ENCODE measurements at places on chromosomes 7 and 10.

DNA sequence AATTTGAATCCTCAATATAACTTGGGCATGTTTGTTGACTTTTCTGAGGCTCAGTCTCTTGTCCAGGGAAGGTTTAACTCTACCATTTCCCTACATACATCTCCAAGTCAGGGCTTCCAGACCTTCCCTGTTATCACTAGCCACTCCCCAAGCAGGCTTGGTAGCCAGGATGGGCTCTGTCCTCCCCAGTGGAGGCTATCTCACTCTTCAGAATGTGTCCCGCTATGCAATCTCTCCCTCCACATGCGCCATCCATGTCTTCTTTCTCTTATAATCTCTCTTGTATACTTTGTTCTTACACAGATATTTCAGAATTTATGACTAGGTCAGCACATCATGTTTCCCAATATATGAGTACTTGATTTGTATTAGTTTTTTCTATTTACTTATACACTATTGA, 310.4 kb downstream of the HGF start:
- DNase-seq = no peak

GRCh38 chr7:45021604-45022296, 21.7 kb downstream of the CCM2 start:
- DNase-seq = peak; percentile 71

DNA sequence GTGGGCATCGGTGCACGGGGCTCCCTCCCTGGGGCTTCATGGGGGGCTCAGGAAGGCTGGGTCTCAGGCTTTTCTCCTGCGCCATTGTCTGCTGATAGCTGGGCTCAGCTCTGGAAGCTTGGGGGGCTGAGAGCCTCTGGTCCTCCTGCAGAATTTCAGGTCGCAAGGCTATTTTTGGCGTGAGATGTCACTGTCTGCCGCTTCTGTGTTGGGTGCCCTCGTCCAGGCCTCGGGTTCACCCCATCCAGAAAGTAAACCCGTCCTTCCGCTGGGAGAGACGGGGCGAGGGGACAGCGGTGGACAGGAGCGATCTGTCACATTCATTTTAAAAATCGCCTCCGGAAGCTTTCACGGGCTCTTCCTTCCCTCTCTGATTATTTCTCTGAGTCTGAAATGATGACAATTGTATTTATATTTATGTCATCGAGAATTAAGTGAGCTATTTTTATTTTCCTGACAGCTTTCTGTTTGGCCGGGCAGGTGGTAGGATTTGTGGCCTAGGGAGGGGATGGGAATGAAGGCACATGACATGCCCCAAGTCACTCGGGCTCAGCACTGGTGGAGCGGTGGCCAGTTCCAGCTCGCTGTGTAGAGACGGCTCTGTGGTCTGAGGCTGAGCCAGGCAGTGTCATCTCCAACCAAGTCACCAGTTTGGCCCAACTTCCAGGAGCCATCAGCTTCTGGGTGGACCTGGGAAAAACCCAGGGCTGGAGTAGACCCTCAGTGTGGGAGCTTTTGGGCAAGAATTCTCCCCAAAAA, 40.7 kb upstream of the AP5Z1 start:
- peak; percentile 38 for DNase-seq

DNA sequence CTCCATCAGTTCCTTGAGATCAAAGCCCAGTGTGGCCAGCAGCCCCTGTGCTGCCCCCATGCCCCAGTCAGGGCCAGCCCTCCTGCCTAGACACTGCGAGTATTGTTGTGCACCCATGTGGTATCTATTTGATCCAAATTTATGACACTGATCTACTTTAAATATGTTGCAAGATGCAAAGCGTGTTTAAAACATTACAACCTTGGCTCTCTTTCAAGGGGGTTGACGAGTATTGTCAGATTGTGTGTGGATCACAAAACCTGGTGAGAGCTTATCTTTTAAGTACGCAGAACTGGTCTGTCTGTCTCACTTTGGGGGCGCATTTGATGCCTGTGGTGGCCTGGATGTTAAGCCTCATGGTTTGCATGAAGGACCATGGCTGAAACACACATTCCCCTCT, 108.9 kb downstream of the COL13A1 start:
- DNase-seq = no peak

DNA sequence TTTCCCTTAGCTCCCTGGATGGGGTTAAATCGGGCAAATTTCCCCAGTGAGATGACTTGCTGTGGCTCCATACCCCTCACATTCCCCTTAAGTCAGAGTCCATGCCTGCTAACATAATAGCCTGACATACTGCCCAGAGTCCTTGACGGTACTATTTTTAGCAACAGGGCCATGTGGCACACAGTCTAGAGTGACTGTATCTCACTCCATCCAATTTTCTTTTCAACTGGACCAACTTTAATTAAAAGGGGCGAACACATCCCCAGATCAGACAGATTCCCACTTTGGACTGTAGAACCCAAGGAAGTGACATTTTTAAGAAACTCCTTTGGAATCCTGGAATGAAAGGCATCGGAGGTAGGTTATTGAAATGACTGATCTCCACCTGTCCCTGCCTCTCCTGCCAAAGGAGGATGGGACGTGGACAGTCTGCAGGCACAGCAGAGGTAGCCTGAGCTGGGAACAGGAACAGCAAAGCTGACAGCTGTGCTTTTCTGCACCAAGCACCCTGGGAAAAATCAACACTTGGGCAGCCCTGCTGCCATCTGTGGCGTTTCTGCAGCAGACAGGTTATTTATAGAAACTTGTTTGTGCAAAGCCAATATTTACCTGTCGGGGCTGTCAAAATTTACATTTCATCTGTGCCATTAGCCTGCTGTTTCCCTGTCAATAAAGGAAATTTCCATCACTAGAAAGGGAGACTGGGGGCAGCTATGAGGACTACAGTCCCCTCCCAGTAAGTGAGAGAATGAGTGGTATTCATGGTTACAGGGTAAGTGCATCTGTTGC, 221.5 kb upstream of the AOAH start:
- DNase-seq = no peak

DNA sequence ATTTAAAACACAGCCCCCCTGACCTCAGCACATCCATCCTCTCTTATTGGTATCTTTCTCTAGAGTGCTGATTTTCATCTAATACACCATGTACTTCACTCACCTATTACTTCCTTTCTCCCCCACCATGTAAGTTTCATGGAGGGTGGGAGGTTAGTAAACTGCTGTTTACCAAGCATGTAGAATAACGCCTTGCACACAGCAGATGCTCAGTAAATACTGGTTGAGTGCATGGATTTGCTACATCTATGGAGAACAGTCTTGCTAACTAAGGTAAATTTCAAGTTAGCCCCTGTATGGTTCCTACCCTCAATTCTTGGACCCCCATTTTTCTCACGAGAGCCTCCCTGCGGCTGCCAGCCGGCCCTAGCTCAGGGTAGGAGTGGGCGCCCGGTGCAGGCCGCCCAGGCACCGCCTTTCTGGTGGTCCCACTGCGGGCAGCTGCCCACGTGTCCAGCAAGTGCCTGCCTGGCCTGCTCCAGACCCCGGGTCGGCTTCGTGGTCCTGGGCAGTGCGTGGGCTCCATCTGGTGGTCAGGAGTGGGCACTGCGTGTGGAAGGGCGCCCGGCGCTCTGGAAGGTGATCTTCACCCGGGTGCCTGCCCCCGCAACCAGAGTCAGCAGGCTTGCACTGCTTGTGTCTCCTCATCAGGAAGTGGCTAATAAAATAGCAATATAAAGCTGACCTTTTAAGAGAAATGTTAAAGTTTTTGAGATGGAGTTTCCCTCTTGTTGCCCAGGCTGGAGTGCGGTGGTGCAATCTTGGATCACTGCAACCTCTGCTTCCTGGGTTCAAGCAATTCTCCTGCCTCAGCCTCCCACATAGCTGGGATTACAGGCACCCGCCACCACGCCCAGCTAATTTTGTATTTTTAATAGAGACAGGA, 63.4 kb upstream of the DNAJB6 start:
- peak; percentile 43 for DNase-seq

DNA sequence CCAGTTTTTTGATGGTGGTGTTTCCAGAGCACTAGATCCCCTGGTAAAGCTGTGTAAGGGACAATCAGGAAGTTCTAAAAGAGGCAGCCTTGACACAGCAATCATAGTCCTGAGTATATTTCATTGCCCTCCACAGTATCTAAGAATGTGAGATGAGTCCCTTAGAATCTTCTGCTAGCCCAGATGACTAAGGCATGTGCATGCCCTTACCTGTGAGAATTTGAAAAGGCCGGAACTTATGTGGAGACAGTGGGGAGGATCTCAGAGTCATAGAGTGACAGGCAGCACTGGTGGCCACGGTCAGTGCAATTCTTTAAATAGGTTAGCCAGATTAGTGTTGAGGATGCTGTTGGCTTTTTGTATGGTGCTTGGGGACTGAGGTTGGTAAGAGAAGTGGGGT, 361.4 kb upstream of the VSTM2A start:
- DNase-seq = no peak

DNA sequence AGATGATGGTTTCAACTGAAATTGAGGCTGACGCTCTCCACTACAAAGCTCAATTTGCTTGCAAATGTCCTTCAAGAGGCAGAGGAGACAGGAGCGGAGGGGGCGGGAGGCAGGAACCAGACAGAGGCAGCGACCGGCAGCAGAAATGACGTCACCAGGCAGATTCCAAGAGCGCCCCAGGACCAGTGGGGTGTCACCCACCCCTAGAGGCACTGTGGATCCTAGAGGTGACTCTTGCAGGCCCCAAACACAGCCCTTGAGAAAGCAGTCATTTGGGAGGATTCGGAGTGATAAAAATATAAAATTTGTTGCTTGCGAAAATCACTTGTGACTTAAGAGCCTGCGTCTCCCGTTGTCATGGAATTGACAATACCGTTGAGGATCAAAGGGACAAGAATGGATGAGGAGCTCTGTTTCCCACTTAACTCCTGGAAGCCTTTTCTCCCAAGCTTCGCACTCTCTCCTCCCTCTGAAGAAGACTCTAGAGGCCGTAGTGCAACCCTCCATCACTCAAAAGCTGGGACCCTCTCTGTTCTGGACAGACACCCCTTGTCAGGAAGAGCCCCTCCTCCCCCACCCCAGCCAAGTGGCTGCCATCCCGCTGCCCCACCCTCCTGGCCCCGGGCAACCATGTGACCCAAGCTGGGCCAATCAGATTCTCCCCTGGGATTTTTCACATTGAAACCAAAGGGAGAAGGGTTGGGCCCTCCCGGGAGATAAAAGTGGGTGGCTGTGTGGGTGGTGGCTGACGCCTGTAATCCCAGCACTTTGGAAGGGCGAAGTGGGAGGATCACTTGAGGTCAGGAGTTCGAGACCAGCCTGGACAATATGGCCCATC, 16.3 kb upstream of the SLC29A4 start:
- DNase-seq = no peak

GRCh38 chr10:100318207-100318606, 11.8 kb downstream of the PKD2L1 start:
- no peak for DNase-seq

GRCh38 chr10:124173298-124173900, 80.0 kb upstream of the CHST15 start:
- no peak for DNase-seq

GRCh38 chr10:77552252-77552651, 85.4 kb downstream of the KCNMA1 start:
- DNase-seq = no peak

GRCh38 chr7:122315507-122316466, 11.2 kb upstream of the FEZF1 start:
- no peak for DNase-seq

GRCh38 chr10:79047584-79047874, 21.2 kb upstream of the ZMIZ1 start:
- no peak for DNase-seq

GRCh38 chr7:149023662-149024061, 4.6 kb downstream of the PDIA4 start:
- no peak for DNase-seq

- no peak for DNase-seq
Observed at GRCh38 chr10:101993651-101994200, 62.2 kb downstream of the ARMH3 start.

- no peak for DNase-seq
Observed at GRCh38 chr7:32255036-32255435, 184.8 kb upstream of the PDE1C start.

GRCh38 chr10:123069246-123069986, 60.6 kb downstream of the ACADSB start:
- no peak for DNase-seq

- no peak for DNase-seq
Observed at GRCh38 chr7:157572622-157573021, 235.8 kb downstream of the DNAJB6 start.

GRCh38 chr10:51224671-51225161, 150.4 kb downstream of the PRKG1 start:
- no peak for DNase-seq

GRCh38 chr10:114504769-114505579, 100.7 kb upstream of the AFAP1L2 start:
- no peak for DNase-seq

- peak; percentile 81 for DNase-seq
Observed at GRCh38 chr7:97104719-97105238, 12.7 kb upstream of the SDHAF3 start.

- DNase-seq = no peak
Observed at GRCh38 chr10:75450075-75450445, 18.6 kb downstream of the LRMDA start.

- no peak for DNase-seq
Observed at GRCh38 chr10:17316488-17317170, 88.6 kb downstream of the VIM start.

DNA sequence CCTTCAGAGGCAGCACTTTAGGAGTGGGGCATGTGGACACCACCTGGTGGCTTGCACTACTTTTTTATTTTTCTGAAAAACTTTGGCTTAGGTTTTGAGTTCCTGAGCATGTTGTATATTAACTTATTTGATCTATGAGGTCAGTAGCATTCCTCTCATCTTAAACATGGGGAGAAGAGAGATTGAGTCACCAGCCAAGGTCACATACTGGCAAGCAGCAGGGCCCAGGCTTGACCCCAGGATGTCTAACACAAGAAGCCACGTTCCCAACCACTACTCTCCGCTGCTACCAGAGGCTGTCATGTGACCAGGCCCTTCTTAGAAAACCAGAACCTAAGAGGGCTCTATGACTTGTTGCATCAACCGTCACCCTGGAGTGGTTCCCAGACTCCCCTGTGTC, 210.3 kb upstream of the GPR26 start:
- DNase-seq = no peak

GRCh38 chr10:33334805-33335550, 511 bp upstream of the NRP1 start:
- peak; percentile 48 for DNase-seq

GRCh38 chr10:76111986-76112825, 680.8 kb downstream of the LRMDA start:
- no peak for DNase-seq

DNA sequence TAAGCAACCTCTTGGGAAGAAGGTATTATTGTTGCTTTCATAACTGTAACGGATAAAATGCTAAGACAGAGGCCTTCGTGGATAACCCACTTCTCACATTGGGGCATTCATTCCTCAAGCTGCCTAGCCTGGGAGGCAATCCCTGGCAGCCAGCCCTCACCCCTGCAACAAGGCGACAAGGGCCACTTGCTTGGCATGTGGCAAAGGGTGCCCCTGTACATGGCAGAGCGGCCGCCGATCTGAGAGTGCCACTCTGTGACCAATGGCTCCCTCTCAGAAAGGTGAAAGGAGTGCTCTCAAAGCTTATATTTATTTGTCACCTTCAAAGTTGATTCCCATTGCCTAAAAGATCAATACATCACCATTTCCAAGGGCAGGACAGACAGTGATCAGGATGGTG, 31.9 kb downstream of the EBF3 start:
- DNase-seq = no peak

GRCh38 chr10:33698033-33698432, 363.6 kb upstream of the NRP1 start:
- no peak for DNase-seq

Data from nucleus accumbens (tissue), 56 donors.